ENCODE measurements at places on chromosomes 7 and 10.
A peak's percentile ranks its signal among the peaks of the same experiment; 100 is the strongest.

GRCh38 chr7:46695051-46695708 is 774.1 kb upstream of the IGFBP3 start:
- DNase-seq = no peak

DNA sequence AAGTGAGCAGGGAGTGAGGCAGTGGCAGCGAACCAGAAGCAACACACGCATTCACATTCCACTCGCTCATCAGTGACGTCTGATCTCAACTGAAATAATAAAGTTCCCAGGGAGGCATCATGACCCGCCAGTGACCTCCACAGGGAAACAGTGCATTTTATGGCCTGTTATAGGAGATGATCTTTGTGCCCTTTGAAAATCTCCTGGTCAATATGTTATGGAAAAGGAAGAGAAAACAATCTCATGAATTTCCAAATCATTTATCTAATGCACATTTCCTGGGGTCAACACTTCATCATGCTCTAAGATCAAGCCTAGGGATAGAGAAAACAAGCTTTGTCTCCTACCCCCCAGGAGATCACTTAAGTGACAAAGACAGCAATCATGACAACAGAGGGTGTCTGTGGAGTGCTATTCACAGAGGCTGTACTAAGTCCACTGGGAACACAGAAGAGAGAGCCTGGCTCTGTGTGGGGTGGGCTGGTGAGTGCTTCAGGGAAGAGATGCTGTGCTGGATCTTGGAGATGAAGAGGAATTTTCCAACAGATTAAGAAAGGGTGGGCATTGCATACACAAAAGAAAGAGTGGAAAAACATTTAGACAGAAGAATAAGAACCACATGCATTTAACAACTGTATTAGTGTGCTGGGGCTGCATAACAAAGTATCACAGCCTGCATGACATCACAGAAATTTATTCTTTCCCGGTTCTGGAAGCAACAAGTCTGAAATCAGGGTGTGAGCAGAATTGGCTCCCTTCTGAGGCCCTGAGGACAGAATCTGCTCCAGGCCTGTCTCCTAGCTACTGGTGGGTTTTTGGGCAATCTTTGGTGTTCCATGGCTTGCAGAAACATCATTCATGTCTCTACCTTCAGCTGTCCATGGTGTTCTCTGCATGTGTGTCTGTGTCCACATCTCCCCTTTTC is 613.9 kb upstream of the IGFBP3 start:
- DNase-seq = peak; percentile 69

- DNase-seq = peak; percentile 38
These were observed 42.7 kb downstream of the LAMB1 start for GRCh38 chr7:107960272-107960671.

GRCh38 chr10:93254180-93254853 is 180.6 kb downstream of the CYP26A1 start:
- DNase-seq = no peak

- DNase-seq = no peak
These were observed 83.0 kb downstream of the ARL4A start for GRCh38 chr7:12770227-12770975.

- DNase-seq = no peak
These were observed 60.5 kb downstream of the GATA3 start for GRCh38 chr10:8114741-8115617.

GRCh38 chr10:56844978-56845529 is 484.0 kb upstream of the ZWINT start:
- no peak for DNase-seq

DNA sequence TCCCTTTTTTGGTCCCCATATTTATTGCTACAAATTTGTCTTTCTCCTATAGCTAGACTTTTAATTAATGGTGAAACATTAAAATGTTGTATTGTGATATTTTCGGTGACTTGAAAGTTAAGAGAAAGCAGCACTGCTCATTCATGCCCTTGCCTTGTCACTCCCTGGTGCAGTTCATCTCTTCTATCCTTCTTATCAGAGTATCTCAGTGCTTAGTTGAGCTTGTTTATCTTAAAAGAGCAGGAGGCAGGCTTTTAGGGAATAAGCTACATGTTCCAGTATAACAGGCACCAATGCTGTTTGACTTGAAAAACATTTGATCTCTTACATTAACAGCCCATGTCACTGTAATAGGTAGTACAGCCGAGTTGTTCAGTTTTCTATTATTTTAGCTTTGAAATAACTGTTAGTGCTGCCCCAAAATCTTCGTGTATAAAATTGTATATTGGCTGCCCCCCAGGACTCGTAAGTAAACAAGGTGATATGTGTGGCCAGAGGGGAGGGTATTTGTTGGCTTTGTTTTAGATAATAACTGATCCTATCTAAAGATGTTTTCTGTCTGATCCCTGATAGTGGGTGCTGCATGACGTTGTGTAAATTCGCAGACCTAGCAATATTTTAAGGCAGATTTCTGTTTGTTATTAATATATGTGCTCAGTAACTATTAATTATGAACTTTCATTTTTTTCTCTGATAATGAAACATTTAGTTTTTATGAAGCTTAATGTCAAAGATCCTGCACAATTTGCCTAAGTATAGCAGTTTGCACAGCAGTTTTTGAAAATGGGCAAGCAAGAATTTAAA is 96.5 kb downstream of the BTRC start:
- DNase-seq = no peak

GRCh38 chr7:153518201-153518984 is 533.8 kb upstream of the DPP6 start:
- DNase-seq = no peak

Measured in skeletal muscle cell (primary cell).